ENCODE measurements at places on chromosomes 2 and 18.

DNA sequence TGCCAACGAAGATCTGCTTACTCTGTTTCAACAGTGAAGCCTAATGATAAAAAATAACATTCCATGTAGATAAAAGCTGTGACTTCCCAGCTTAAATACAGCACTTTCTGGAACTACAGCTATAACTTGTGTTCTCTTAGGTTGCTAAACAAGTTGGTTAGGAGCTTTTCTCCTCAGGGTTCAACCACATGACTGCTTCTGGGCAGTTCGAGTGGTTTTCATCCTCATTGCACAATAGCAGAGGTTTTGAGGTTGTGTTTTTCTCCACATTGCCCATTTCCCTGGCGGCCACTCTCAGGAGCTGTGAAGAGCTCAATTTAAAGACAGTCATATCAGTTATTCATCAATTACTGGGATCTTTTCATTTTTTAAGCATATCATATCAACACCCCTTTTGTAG lies 102.2 kb upstream of the CYP1B1 start:
- no peak for DNase-seq

GRCh38 chr2:26455670-26456439 lies 22.1 kb downstream of the OTOF start:
- no peak for DNase-seq

DNA sequence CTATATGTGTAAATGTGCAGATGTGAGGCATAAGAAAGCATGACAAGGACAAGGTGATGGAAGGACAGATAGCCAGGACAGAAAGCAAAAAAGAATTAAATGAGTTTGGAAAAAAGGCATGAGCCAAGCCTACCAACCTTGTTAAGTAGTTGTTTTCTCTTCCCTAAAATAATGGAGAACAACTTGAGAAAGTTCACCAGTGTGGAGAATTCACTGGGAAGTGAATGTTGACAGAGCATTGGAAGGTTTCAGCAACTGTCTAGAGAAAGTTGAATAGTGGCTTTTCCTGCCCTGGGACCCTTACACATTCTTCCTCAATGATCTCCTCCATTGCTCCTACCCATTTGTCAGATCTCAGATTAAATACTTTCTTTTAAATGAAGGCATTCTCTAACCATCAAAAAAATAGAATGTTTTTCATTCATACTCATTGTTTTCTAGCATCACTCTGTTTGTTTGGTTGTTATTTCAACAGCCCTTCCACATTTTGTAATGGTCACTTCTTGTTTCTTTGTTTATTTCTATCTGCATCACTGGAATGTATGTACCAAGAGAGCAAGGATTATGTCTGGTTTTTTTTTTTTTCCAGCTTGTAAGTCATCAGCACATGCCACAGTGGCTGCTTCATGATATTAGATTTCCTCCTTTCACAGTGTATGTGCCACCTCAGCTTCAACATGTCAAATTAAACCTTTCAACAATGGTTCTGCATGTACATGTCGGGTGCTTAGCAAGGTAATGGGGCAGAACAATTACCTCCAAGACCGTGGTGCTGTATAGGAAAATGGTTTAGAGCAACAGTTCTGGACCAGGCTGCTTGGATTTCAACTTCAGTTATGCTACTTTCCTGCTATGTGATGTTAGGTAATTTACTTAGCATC lies 586.0 kb upstream of the VRK2 start:
- DNase-seq: no peak

DNA sequence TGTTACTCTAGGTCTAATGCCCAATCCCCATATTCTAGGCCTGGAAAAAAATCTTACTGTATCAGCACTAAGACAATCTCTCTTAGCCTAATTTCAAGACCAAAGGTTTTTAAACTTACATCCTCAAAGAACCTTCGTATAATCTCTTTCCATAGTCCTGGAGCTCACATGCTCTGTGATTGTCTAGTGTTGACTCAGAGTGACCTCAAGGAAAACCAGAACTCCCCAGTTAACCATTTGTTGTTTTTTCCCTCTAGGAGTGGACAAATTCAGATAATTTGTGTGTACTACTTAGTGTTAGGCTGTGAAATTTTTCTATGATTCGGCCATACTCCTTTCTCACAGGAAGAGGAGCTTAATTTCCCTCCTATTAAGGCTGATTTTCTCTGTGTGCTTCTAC lies 536.1 kb downstream of the SLC4A3 start:
- DNase-seq: no peak

DNA sequence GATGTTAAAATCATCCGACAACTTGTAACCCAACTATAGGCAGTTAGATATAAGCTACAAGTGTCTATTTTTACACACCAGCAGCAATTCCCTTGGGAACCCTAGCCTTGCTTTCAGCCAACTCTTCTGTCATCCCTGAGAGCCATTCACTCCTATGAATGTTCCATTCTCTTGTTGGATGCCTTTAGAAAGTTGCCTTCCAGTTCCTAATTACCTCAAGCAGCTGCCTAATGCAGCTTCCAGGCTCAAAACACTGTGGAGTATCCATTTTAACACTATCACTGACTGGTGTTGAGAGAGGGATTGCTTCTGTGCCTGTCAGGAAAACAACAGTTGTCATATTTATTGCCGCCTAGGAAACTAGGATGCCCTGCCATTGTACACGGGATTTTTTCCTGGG lies 402.0 kb upstream of the ACVR2A start:
- no peak for DNase-seq
